ENCODE measurements at places on chromosomes 12 and 14.

DNA sequence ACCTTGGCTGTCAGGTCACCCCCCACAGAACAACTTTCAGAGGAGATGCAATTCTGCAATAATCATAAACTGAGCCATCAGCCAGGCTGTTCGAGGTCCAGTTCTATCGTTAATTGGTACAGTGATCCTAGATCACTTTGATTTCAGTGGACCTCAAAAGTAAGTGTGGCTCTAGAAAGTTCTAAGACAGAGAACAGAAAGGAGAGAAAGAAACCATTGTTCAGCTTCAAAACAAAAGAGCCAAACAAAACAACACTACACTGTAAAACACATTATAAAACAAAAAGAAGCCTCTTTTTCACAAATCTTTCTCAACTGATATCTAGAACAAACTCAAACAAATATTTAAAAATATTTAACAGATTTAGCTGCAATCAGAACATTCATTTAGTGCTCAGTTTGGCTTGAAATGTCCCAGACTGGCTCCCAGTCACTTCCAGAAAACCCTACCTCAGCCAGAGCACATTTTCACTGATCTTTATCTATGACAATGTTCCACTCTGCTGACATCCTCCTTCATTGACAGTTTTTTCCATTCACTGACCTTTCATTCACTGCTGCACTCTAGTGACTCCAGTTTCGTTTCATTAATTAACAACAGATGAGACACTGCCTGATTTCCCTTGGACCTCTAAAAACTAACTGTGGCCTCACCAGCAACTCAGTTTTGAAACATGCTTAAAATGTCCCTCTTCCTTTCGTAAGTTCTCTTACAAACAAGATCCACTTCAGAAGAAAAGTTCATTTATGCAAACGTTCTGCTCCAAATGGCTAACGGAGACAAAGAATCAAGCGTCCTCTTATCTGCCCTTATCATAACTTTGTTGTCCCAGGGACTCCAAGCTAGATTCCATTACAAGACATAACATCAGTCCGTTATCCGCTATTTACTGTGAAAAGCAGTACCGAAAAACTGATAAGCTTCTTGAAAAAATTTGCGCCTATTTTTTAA is 56.8 kb downstream of the DUSP16 start:
- DNase-seq, result peak; percentile 50

- no peak for DNase-seq
Observed at GRCh38 chr12:9948606-9949296, 16.6 kb upstream of the CLEC2A start.

DNA sequence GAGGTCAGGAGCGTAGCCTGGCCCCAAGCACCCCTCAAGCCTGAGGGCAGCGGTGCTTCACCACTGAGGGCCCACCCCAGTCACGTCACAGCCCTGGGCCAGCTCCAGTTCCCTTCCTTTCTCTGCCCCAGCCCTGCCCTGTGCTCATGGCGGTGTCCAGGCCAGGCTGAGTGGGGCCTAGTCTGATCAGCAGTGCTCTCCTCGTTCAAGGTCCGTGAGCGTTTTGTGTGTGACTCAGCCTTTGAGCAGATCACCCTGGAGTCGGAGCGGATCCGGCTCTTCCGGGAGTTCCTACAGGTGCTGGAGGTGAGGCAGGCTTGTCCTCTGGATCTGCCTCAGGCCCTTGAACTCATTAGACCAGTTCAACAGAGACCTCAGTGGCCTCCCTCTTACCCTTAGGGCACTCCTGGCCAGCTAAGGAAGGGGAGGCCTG is 19.0 kb downstream of the PRPF40B start:
- no peak for DNase-seq

DNA sequence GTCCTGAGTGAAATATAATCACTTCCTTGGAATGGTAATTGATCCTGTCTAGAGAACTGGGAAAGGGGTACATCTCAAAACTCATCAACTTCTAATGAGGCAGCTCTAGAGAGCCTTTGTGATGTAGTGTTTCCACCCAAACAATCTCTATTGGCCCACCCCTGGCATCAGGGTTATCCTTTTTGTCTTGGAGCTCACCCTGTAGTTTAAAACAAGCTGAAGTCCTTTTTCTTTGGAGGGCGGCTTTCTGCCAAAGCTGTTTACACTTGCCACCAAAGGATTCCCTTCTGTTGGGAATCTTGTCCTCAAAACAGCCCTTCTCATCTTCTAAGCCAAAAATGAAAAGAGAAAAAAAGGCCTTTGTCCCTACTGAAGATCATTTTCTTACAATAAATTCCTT is 60.6 kb upstream of the GTF2A1 start:
- no peak for DNase-seq

- no peak for DNase-seq
Observed at GRCh38 chr12:19105463-19105862, 24.1 kb upstream of the PLEKHA5 start.

DNA sequence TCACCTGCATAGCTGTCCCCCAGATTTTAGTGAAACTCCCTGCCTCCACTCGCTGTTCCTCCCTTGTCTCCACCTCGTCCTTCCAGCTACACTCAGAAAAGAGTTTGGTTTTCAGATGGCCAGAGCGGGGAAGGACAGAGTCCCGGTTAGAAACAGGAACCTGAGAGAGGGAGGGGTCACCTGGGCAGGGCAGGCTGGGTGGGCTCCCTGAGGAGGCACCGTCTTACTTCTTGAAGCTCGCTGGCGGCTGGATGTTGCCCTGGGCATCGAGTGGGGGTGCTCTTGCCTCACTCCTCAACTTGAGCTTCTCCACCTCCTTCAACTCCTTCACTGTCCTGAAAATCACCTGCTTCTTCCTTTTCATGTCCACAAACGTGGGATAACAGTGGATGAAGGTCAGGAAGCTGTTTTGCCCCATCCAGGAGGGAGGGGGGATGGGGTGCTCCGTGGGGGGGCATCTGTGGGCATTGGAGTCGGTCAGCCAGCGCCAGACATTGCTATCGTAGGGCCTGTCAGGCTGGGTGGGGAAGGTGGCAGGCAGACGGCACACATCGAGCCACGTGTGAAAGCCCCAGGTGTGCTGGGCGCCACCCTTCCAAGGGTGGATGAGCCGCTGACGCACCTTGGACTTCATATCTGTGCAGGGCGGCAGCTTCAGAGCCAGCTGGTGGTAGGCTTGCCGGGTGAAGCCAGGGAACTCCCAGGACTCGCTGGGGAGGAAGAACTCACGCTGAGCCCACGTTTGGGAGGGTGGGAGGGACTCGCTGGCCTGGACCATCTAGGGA is 2.0 kb downstream of the TEX52 start:
- DNase-seq, result no peak

- no peak for DNase-seq
Observed at GRCh38 chr12:84411031-84411430, 501.6 kb downstream of the SLC6A15 start.

- DNase-seq, result no peak
Observed at GRCh38 chr12:51548241-51548640, 42.8 kb upstream of the SCN8A start.

DNA sequence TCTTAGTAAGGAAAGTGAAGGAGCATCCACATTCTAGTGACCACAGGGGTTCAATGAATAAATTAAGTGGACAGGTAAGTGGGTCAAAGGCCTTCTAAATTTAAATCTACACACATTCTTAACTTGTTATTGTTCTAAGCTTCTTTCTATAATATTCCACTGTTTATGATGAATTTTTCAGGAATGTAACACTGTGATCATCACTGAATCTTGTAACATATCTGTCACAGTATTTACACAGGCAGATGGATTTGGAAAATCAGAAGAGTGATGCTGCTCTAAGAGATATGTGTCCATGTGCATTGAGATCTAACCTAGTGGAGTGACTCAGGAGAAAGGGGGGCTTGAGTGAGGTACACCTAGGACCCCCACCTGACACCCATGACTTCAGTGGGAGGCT is 115.4 kb upstream of the OVCH1 start:
- no peak for DNase-seq

DNA sequence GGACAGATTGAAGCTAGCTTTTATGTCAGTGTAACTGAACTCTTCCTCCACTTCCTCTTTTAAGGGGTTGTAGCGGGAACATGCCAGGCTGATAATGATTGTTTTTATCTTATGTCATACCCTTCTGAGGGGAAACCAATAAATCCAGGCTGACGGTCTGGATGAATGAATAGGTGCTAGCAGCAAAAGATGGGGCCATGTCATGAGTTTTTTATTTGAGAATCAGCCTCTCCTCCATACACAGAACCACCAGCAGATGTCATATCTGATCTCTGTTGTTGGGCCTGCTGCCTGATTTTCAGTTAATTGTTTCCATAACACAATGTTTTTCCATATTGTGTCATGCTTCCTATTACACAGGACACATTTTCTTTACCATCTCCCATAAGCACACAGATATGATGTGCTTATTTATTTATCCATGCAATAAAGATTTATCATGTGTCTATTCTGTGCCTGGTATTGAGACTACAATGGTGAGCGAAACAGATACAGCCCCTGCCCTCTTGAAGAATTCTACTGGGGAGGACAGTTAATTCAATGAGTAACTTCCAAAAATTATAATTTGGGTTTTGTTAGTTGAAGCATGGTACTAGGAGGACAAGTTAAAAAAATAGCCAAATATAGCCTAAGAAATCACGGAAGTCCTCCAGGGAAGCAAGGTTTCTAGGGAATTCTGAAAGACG is 33.6 kb upstream of the CRY1 start:
- DNase-seq, result no peak

DNA sequence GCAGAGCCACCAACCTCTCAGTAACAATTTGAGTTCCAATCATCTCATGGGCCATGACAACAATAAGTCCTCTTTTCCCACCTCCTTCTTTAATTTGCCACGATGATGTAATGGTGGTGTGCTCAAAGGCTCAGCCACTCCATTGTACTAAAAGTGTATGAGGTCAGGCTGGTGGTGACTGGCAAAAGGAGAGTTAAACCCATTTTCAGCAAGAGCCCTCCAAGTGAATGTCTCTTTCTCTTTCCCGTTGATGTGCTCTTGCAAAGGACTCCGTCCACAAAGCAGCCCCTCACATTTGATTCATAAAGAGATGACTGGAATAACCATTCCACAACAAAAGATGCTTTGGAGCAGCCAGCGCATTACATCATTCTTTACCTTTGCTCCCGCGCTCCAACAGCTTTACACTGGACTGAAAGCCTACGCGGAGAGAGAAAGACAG is 41.6 kb downstream of the DUSP16 start:
- DNase-seq, result no peak

DNA sequence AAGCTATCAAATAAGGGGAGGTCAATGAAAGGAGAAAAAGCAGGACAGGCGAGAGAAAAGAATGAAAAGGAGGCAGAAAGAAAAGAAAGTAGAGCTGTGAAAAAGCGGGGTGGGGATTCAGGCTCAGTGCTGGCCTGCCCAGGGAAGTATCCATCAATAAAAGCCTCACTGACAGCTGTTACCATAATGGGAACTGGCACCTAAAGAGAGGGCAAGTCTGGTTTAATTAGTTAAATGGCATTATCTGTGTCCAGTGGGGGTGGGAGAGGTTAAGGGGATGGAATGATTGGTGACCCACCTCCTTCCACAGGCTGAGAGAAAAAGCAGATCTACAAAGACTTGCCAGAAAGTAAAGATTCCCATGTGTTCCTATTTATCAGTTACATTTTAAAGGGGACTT is 7.4 kb downstream of the SALL2 start:
- DNase-seq, result no peak

DNA sequence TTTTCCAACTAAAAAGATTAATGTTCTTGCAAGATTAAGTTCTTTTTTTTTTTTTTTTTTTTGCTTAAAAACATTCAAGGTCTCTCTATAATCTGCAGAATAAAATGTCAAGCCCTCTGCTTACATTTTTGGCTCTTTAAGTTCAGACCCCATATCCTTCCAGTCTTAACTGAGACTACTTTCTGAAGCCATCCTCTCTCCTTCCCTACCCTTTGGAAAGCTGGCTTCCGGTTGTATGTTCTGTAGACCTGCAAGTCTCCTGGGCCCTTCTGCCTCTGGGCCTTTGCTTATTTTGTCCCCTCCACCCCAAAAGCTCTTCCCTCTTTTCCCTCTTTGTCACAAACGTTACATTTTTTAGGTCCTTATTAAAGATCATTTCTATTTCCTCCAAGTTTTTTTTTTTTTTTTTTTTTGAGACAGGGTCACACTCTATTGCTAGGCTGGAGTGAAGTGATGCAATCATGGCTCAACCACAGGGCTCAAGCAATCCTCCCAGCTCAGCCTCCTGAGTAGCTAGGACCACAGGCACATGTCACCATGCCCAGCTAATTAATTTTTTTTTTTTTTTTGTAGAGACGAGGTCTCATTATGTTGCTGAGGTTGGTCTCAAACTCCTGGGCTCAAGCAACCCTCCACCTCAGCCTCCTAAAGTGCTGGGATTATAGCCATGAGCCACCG is 46.5 kb downstream of the PTPRB start:
- no peak for DNase-seq

DNA sequence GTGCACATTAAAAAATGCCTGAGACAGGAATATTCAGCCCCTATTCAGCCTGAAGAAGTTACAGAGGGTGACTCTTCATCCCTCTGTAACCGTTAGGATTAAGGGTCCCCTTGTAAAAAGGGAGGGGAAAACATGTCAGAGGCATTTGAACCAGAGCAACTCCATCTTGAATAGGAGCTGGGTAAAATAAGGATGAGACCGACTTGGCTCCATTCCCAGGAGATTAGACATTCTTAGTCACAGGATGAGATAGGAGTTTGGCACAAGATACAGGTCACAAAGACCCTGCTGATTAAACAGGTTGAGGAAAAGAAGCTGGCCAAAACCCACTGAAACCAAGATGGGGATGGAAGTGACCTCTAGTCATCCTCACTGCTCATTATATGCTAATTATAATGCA is 19.9 kb upstream of the MDM1 start:
- no peak for DNase-seq

GRCh38 chr12:113755098-113755497 is 211.0 kb downstream of the RBM19 start:
- DNase-seq, result no peak

DNA sequence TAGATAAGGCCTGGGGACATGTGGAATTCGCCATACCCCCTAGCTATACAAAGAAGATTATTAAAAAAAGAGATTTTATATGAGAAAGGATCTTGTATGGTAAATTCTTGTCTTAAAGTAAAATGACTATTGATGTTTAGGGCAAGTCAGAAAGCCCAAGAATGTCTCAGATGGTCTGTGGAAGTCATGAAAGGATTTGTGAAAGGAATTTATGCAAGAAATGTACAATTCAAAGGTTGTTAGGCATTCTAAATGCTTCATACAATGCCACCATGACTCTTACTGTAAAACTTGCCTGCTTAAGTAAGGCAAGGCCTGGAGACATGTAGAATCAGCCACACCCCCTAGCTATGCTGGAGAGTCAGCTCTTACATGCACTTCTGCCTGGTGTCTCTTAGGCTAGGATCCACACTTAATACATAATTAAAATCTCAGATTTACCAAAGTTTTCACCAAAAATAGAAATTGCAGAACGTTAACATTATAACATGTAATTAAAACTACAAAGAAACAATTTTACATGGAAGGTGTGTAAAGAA is 8.9 kb upstream of the ETNK1 start:
- no peak for DNase-seq

Data from GM18507 (cell line).